Bronchus fibroblast of lung (primary cell): ENCODE measurements at places on chromosomes 11 and 22. TPM values are rescaled to one million over a fixed set of nuclear protein-coding genes. Genes with fewer than 3 reads are reported as not detected.

The CCDC90B gene
- 39.1 and 45.6 TPM in 2 replicates for total RNA-seq

The SLC3A2 gene
- total RNA-seq, result 168 and 174 TPM in 2 replicates

The C11orf87 gene
- not detected in 2 replicates for total RNA-seq

The EMID1 gene
- 0.30 TPM in 1 of 2 replicates, not detected in the other for total RNA-seq

The PITPNB gene
- total RNA-seq, result 15.0 and 16.1 TPM in 2 replicates
